ENCODE measurements at places on chromosomes 6 and 20.

- no peak for DNase-seq
These were observed 110.0 kb upstream of the SLC22A23 start for GRCh38 chr6:3566812-3567211.

DNA sequence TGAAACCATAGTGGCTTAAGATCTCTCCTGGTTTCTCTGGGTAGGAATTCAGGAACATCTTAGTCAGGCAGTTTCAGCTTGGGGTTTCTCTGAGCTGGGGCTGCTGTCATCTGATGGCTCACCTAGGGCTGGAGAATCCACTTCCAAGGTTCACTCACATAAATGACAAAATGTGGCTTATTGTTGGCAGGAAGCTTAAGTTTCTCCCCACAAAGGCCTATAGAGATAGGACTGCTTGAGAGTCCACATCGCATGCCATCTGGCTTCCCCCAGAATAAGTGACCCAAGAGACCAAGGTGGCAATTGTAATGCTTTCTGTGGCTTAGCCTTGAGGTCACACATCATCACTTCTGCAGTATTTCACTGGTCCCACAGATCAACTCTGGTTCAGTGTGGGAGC lies 131.4 kb downstream of the EDN1 start:
- DNase-seq: no peak

GRCh38 chr6:35552285-35552917 lies 39.7 kb upstream of the TULP1 start:
- no peak for DNase-seq

DNA sequence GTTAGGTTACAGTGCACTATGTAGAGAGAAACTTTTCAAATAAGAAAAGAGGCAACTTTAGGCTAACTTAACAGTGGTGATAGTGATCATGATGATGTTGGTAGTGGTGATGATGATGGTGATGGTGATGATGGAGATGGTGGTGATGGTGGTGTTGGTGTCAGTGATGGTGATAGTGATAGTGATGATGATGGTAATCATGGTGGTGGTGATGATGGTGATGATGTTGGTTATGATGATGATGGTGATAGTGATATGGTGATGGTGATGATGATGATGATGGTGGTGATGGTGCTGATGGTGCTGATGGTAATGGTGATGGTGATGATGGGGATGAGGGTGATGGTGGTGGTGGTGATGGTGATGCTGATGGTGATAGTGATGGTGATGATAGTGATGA lies 107.4 kb downstream of the DLL1 start:
- no peak for DNase-seq

DNA sequence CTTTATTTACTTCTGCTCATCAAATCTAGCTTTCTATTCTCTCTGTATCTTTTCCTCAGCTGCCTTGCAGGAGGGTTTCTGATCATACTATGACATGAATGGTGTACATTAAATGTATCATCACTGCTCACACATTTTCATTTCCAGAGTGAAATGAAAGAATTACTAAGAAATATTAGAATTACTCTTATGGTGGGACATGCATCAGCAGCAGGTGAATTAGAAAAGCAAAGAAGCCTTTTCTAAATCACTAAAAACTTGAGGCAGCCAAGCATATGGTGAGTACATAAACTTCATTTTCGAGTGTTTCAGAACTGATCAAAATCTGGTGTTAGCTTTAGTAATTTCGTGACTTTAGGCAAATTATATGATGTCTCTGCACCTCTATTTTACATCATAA lies 23.6 kb downstream of the IL17A start:
- DNase-seq: no peak

- DNase-seq: no peak
These were observed 244.3 kb downstream of the TSHZ2 start for GRCh38 chr20:53216478-53216855.

GRCh38 chr6:52760105-52760765 lies 3.0 kb downstream of the GSTA2 start:
- DNase-seq: no peak

GRCh38 chr20:42484790-42485375 lies 704.8 kb downstream of the PTPRT start:
- no peak for DNase-seq

DNA sequence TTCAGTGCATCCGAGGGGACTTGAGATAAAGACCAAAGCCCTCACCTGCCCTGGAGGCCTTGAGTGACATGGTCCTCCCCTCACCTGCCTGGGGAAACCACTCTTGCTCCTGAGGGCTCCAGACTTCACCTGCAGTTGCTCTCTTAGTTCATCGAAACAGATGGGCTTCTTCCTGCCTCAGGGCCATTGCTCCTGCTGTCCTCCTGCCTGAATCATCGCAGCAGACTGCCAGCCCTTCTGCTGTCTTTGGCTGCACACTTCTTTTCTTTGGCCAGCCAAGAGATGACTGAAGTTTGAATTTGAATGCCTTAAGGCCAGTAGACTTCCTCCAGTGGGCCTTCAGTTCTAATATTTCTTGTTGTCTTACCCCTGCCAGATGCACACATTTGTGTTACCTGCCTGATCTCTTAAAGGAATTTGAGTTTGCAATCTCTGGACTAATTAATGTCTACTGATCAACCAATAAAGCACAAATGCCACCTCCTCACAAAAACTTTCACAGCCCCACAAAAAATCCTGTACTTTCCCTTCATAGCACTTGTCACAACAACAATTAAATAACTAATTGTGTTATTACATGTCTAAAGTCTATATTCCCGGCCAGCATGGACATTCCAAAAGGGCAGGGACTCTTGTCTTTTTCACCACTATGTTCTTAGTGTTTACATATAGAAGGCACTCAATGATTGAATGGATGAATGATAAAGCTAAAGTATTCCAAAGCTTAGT lies 56.7 kb upstream of the SGK1 start:
- no peak for DNase-seq

DNA sequence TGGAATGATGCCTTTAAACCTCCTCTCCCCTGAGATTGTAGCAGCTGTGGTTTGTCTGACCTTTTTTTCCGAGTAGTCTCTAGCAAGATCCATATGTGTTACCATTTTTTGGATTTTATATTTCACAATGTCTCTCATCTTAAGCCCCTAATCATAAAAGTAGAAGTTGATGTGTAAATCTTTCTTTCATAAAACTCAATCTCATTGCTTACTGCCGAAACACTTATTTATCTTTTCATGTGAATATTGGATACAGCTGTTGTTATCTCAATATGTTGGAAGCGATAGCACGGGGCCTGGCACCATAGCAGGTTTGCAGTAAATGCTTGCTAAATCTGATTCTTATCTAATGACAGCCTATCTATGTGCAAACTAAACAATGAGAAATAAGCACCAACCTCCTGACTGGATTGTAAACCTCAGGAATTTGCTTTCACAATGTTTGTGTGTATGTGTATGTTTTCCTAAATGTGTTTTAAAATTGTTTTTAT lies 14.2 kb downstream of the SMPDL3A start:
- DNase-seq: no peak

DNA sequence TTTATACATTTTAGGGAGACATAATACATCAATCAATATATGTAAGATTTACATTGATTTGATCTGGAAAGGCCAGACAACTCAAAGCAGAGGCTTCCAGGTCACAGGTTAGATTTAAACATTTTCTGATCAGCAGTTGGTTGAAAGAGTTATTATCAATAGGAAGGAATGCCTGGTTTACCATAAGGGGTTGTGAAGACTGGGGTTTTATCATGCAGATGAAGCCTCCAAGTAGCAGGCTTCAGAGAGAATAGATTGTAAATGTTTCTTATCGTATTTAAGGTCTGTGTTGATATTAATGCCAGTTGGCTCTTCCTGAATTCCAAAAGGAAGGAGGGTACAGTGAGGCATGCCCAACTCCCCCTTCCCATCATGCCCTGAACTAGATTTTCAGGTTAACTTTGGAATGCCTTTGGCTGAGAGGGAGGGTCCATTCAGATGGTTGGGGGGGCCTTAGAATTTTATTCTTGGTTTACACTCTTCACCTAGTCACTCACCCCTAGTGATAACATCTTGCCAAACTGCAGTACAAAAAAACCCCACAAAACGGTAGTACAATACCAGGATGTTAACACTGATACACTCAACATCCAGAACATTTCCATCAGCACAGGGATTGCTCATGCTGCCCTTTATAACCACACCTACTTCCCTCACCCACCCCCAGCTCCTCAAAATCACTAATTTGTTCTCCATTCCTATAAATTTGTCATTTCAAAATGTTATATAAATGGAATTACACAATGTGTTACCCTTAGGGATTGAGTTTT lies 259.6 kb upstream of the PLN start:
- DNase-seq: no peak

DNA sequence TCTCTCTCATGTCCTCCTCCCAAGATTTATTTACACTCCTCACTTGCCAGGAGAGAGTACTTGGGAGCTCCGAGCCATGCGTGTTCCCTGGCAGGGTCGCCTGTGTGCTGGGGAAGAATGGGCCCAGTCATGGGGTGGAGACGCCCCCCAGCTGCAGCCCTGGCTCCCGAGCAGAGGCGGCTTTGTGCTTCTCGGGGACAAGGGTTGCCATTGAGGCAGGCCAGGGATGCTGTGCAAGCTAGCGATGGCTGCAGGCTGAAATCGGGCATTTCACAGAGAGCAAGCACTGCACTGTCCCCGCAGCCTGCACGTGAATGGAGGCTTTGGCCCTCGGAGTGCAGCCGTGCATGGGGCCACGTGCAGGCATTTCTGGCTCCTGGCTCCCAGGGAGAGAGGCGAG lies 23.8 kb downstream of the PHACTR3 start:
- peak; percentile 74 for DNase-seq

DNA sequence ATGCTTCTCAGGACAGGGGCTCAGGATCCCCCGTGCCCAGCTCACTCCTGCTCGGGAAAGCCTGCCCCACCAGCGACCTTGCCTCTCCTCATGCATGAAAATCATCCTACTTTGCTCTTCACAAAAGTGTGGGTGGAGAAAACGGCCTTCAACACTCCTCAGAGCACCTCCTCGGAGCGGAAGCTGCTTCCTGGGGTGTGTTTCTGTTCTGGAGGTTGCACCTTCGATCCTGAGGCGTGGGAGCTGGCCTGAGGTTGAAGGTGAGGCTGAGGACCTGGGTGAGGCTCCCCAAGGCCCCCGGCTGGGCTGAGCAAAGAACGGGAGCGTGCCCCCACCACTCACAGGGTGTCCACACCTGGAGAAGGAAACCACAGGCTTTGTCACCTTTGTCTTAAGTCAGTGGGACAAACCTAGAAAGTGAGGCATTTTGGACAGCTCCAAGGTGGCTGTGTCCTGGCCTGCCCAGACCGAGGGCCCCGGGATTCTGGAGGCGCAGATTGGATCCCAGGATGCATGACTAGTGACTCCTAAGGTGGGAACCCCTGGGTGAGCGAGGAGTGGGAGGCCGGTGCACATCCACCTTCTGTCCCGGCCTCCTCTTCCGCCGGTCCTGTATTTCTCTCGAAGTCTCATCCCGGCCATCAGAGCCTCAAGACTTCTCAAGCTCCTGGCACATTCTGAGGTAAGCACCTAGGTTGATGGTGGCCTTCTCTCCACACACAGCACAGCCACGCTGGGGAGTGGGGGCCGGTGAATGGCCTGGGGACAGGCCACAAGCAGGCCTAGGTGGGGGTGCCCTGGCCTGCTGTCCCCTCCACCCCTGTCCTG lies 104.7 kb downstream of the TMEM242 start:
- DNase-seq: no peak

DNA sequence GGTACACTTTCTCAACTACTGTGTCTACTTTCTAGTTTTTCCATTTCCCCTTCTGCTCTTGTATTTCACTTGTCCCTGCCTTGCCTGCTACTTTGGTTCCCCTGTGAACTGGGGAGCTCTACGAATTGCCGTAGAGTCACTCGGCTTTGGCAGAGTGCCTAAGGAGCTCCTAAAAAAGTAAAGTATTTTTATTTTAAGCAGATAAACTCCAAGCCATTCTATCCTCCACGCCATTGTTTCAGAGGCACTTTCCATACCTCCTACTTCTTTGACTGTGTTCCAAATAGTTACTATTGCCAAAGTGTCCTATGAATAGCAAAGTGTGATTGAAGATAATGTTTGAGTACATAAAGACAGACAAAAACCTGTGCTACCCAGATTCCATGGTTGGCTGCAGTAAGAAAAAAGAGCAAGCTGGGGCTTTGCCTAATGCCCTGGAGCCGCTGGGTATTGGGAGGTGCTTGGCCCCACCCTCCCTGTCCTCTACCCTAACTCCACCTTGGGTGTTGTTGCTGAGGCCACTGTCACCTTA lies 5.1 kb upstream of the MBOAT1 start:
- DNase-seq: no peak

DNA sequence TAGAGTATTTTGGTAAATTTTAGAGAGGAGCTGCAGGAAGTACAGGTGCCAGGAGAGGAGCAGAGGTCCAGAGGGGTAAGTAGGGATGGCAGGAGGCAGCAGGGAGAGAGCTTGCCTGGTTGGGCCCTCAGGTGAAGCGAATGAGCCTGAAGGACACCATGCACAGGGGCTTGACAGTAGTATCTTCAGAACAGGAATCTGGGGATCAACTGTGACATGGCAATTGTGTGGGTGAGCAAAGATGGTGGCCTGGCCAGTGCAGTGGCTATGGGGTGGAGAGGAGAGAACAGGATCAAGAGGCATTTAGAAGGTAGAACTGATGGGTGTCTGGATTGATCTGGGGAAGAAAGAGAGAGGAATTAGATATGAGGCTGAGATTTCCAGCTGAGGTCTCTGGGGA lies 68.7 kb upstream of the RNF24 start:
- DNase-seq: no peak

- no peak for DNase-seq
These were observed 37.1 kb downstream of the IGF2R start for GRCh38 chr6:160005861-160006540.

GRCh38 chr6:106974999-106975737 lies 639 bp upstream of the CD24 start:
- DNase-seq: peak; percentile 85

GRCh38 chr6:88561954-88562315 lies 395.8 kb upstream of the CNR1 start:
- DNase-seq: peak; percentile 52

DNA sequence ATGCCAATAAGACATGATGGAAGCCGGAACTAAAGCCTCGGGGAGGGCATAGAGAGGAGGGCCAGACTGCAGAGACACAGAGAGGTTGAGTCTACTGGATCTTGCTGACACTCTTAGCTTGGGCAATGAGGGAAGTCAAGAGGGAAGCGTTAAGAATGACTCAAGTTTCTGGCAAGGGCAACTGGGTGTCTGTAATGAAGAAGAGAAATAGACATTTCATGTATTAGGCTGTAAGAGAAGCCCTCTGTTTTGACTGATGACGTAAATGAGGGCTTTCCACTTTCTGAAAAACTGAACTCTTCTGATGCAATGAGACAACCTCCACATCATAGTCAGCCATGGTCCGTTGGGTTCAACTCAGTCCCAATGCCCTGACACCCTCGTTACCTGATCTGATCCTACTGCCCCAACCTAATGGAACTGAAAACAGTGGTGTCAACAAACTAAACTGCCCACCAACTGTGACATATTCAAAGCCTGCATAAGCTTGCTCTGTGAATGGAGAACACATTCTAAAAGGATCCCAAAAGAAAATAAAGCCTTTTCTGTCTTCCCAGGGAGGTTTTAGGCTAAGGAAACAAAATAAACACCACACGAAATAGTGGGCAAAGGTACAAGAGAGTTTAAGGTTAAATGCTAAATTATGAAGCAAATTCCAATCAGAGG lies 45.8 kb upstream of the PNRC1 start:
- no peak for DNase-seq

GRCh38 chr20:45377269-45377668 lies 856 bp downstream of the TP53TG5 start:
- no peak for DNase-seq
